ENCODE measurements at places on chromosomes 4 and X. TPM values are rescaled to one million over a fixed set of nuclear protein-coding genes. Genes with fewer than 3 reads are reported as not detected.

Gene CFAP47
- not detected for total RNA-seq

- DNase-seq, result no peak
- no peaks in the 10 kb centered on the region for H3K27me3 ChIP-seq
- H3K27ac ChIP-seq, result no peak overlapping the region
- H3K36me3 ChIP-seq, result no peaks in the 10 kb centered on the region
Observed at GRCh38 chrX:123432361-123433150, 248.5 kb downstream of the GRIA3 start.

GRCh38 chr4:83417566-83417965 lies 38.1 kb downstream of the HELQ start:
- no peak overlapping the region for H3K27ac ChIP-seq
- 0 out of 2 replicates have a peak, but pooled peaks cover 4% of the 10 kb centered on the region for H3K36me3 ChIP-seq
- no peak for DNase-seq
- H3K4me1 ChIP-seq, result no peaks in the 10 kb centered on the region
- H3K4me3 ChIP-seq, result no peak overlapping the region
- no peaks in the 10 kb centered on the region for H3K27me3 ChIP-seq

DNA sequence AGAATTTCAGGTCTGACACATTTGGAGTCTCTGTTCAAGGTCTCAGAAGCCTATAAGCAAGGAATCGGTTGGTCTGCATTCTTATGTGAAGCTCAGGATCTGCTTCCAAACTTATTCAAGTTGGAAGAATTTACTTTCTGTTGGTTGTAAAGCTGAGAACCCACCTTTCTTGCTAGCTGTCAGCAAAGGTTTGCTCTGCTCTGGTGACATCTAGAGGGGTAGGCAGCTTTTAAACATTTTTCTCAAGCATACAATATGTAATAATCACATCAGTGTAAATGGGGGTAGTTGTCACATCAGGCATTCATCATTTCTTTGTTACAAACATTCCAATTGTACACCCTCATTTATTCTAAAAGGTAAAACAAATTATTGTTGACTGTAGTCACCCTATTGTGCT lies 935.2 kb downstream of the TRAM1L1 start:
- H3K27ac ChIP-seq, result no peak overlapping the region
- no peak overlapping the region for H3K4me3 ChIP-seq
- H3K4me1 ChIP-seq, result peaks cover 4% of the 10 kb centered on the region
- H3K27me3 ChIP-seq, result no peaks in the 10 kb centered on the region
- DNase-seq, result no peak

DNA sequence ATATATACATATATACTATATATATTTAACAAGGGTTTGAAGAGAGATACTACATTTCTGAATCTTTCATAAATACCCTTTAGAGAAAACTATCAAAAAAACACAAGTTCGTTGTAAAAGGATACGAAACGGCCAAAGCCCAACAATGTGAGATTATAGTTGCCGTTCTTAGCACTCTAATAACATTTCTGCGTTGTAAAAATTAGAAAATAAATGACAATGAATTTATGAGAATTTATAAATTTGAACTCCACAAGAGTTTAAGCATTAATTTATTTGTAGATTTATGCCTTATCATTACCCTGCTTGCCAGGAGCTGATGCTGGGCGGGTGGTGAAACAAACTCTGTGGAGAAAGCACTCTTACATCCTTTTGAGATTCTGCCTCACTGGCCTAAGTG lies 1.1 kb downstream of the WDR17 start:
- no peaks in the 10 kb centered on the region for H3K36me3 ChIP-seq
- H3K4me3 ChIP-seq, result no peak overlapping the region
- no peak for DNase-seq
- no peak overlapping the region for H3K27ac ChIP-seq
- no peaks in the 10 kb centered on the region for H3K27me3 ChIP-seq

GRCh38 chr4:94262163-94263016 lies 54.7 kb downstream of the SMARCAD1 start:
- no peaks in the 10 kb centered on the region for H3K4me1 ChIP-seq
- H3K27me3 ChIP-seq, result no peaks in the 10 kb centered on the region
- H3K4me3 ChIP-seq, result no peak overlapping the region
- H3K36me3 ChIP-seq, result no peaks in the 10 kb centered on the region
- no peak overlapping the region for H3K27ac ChIP-seq
- DNase-seq, result no peak

GRCh38 chr4:85557016-85557901 lies 82.3 kb downstream of the ARHGAP24 start:
- no peak for DNase-seq
- no peak overlapping the region for H3K27ac ChIP-seq
- no peaks in the 10 kb centered on the region for H3K4me1 ChIP-seq
- H3K27me3 ChIP-seq, result no peaks in the 10 kb centered on the region

All from H1 (cell line).